ENCODE measurements at places on chromosomes 2 and 18.

DNA sequence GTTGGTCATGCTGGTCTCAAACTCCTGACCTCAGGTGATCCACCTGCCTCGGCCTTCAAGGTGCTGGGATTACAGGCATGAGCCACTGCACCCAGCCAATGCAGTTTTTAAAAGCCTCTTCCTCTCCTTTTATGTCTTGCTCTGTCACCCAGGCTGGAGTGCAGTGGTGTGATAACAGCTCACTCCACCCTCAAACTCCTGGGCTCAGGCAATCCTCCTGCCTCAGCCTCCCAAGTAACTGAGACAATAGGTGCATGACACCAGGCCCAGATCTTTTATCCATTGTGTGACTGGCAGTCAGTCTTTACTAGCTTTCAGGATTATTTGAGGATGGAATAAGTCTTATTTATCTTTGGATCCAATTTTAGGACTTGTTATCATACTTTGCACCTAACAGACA, 13.2 kb downstream of the KCTD18 start:
- DNase-seq, result no peak

DNA sequence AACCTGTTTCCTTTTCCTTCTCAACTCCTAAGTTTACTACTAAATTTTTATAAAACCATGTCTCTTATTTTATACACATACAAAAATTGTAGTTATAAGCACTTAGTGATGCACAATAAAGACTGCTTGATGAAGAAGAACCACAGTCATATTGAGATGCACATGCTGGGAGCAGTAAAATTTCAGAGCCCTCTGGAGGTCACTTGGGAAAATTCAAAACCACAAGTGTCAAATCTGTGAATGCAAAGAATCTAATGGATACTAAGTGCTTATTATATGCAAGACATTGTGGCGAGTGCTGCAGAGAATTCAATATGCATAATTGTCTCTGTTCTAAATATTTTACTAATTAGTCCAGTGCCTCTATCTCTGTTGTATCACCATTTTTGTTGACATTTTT, 180.5 kb downstream of the VWC2L start:
- DNase-seq, result no peak

- no peak for DNase-seq
These were observed 13.8 kb downstream of the COL6A3 start for GRCh38 chr2:237400199-237400598.

GRCh38 chr2:28477645-28478044, 18.2 kb upstream of the PLB1 start:
- no peak for DNase-seq

GRCh38 chr2:174553811-174554493, 43.7 kb downstream of the WIPF1 start:
- no peak for DNase-seq

DNA sequence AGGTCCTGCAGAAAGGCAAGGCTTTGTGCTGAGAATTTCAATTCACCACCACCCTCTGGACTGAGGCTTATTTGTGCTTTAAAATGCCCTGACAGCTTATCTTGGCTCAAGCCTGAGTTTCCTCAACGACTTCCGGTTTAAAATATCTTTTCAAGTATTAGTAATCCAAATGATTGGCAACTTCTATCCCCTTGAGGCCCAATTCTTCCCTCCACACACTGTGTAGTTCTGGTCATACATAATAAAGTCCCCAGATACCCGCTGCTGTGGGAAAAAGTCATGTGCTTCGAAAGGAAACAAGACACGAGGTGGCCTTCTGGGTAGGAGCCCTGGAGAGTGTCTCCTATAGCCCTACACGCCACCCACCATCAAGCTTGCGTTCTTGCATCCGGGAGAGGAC, 393.4 kb downstream of the ALK start:
- no peak for DNase-seq

- no peak for DNase-seq
These were observed 53.1 kb upstream of the ZEB2 start for GRCh38 chr2:144572977-144573376.

- DNase-seq, result no peak
These were observed 40.2 kb upstream of the EGR4 start for GRCh38 chr2:73333564-73333963.

DNA sequence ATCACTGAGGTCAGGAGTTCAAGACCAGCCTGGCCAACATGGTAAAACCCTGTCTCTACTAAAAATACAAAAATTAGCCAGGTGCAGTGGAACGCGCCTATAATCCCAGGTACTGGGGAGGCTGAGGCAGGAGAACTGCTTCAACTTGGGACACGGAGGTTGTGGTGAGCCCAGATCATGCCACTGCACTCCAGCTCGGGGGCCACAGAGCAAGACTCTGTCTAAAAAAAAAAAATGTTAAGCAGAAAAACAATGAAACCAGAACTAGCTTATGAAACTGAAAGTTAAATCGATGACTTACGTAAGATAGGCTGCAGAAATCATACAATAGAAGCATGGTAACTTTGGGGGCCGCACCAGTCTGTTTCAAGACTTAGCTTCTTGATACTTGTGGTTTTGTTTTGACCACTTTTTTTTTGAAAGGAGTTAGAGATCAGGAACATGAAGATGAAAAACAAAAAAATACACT, 6.2 kb upstream of the GPR155 start:
- DNase-seq, result peak; percentile 33

DNA sequence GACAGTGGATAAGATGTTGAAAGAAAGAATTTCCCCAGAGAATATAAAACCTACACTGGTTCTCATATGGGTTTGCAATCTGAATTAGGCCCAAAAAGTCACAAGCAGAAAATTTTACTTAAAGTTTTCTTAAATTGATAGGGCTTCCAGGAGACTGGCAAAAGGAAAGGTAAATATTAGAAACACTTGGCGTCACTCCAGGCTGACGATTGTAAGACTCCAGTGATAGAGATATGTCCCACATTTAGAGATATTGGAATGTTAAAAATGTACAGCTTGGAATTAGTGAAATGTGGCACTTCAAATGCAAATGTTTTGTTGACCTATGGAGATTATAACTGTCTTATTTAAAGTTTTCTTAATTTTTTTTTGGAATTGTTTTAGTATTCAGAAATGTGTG, 14.0 kb downstream of the YIPF4 start:
- DNase-seq, result no peak

- no peak for DNase-seq
These were observed 19.2 kb downstream of the ABI2 start for GRCh38 chr2:203347375-203347774.

DNA sequence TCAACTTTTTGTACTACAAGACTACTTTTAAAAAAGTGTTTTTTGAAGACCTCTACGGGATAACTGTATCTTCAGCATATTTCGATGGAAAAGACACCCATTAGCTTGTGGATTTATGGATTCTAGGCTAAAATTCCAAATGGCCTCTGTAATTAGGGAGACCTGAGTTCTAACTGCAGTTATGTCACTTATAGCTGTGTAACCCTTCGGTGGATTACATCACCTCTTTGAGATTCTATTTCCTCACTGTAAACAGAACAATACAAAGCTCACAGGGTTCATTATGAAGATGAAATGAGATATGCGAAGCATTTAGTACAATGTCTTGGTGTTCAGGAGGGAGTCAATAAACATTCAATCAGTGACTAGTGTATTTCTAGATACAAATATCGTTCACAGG, 24.2 kb downstream of the LMAN2L start:
- DNase-seq, result no peak

- no peak for DNase-seq
These were observed 76.3 kb upstream of the ID2 start for GRCh38 chr2:8605351-8606065.

DNA sequence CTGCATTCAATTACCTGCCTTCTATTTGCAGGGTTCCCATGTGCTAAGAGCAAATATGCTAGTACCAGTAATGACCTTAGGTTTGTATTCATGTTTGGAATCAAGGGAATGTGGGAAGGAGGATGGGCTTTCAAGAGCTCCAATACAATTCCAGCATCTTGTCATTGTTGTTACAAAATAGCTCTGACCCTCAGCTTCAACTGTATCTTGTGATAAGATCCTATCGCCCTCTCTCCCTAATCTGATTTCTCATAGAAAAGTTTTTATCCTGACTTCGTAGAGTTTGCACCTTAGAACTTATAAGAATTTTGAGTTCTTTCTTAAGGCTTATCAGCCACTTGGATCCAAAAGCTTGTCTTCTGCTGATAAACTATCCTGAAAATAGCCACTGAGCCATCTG, 749.5 kb upstream of the ACVR2A start:
- no peak for DNase-seq

DNA sequence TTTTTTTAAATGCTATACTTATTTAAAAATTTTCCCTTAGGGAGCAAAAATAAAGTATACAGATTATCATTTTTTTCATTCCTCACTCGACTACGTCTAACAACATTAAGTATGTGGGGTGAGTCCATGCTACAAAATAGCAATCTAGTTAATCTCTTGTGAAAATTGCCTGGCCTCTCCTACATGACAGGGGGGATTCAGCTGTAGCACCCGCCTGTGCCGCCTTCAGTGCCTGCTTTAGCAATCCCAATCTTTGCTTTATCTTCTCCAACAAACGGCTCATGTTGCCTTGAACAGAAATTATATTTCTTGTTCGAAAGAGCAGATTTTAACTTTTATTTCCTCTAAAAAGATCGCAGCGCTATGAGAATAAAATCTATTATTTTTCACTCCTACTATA, 2.4 kb upstream of the SOX11 start:
- DNase-seq, result no peak

DNA sequence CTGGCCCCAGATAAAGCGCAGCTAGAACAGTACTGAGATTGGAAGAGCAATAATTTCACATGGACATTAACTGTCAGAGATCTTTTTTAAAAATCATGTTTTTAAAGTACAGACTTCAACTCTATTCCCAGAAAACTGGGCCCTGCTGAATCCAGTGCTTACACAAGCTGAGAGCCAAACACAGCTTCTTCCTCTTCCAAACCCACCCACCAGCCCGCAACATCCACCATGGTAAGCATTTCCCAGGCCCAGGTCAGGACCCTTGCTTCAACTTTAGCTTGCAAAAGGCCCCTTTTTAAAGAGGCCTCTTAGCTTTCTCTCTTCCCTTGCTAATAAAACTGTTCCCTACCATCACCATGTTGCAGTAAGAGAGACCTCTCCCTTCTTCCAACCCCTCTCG, 2.1 kb downstream of the AAK1 start:
- no peak for DNase-seq

- no peak for DNase-seq
These were observed 65.7 kb downstream of the RRM2 start for GRCh38 chr2:10188211-10188610.

- no peak for DNase-seq
These were observed 81.9 kb downstream of the EHBP1 start for GRCh38 chr2:62787386-62787785.

DNA sequence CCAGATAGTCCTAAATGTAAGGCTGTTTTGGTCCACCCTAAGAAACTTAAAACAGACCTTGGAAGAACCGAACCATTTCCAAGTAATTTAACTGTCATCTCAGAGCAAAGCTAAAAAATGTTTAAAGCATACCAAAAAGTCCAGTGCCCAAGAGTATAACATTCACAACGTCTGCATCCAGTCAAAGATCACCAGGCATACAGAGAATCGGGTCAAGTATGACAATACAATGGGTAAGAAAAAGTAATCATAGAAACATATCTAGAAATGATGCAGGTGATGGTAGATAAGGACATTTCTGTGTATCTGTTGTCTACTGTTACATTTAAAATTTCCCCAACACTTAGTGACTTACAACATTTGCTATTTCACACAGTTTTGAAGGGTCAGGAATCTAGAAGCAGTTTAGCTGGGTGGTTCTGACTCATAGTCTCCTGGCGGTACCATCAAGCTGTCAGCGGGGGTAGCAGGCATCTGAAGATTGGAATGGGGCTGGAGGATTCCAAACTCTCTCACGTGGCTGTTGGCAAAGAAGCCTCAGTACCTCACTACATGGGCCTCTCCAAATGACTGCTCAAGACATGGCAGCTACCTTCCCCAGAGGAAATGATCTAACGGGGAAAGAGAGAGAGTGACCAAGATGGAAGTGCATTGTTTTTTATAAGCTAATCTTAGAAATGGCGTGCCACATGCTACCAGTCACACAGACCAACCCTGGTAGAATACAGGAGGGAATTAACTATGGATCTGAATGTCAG, 36.6 kb upstream of the DYNC2LI1 start:
- DNase-seq, result no peak

- no peak for DNase-seq
These were observed 91.2 kb downstream of the POLR1A start for GRCh38 chr2:86014493-86014892.

DNA sequence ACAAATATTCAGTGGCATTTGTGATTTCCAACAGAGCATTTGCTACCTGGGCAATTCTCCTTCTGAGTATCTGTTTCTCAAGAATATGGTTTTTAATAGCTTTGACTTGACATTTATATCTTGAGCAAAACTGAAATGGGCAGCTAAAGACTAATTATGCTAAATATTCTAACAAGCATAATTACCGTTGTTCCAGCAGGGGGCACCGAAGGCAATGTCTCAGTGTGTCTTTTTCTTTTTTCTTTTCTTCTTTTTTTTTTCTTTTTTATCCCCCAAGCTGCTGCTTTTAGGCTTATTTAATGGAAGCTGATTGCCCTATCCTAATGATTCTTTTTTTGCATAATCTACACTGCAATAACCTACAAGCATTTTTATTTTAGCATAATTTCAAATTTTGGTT, 138.9 kb upstream of the NABP1 start:
- DNase-seq, result peak; percentile 8

DNA sequence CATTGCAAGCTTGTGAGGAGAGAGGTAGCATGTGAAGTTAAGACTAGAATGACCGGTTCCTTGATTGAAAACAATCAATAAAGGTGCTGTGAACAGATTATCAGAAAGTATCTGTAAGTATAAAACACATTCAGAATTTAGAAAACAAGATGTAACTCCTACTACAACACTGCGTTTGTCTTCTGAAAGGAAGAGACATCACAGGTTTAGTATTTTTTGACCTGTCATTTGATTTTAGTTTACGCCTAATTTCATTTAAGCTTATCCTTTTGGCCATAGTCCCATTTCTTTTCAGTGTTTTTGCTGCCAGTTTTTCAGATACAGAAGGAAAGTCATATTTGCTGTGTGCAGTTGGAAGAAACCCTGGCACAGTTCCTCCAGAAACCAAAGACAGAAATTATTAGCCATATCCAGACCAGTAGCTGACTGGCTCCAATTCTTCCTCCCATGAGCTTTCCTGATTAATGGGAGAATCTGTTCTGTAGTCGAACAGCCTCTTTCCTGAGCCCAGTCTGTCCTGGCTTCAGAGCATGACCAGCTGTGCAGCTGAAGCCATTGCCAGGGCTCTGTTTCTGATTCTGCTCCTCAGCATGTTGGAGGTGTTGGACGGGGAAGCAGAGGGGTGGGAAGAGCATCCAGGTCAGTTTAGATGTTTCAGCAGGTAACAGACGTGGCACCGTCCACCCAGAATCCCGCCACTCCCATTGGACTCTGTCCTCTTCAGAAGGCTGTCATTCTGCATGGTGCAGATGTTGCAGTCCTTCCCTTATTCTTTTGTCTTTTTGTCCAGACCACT, 61.0 kb downstream of the CRIM1 start:
- DNase-seq, result no peak

DNA sequence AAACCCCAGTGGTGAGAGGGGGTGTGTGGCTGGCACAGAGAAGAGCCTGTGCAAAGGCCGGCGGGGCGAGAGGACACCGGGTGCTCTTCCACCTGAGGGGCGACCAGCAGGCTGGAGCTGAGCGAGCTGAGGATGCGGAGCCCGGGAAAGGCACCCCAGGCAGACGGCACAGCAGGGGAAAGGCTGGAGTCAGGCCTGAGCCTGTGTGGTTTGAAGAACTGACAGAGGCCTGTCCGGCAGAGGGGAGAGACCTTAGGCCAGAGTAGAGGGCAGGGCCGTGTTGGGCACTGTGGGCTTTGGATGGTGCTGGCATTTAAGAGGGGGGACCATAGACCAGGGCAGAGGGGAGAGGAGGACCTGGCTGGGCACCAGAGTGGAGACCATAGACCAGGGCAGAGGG, 149.8 kb downstream of the RTP5 start:
- DNase-seq, result no peak

GRCh38 chr18:75915941-75916623, 488.6 kb upstream of the SMIM21 start:
- DNase-seq, result no peak
